Thoracic aorta (tissue), 2 donors: ENCODE measurements at places on chromosomes 2 and 18. TPM values are rescaled to one million over a fixed set of nuclear protein-coding genes. Genes with fewer than 3 reads are reported as not detected.

RNF152 gene
- total RNA-seq: 57.7 TPM

DNA sequence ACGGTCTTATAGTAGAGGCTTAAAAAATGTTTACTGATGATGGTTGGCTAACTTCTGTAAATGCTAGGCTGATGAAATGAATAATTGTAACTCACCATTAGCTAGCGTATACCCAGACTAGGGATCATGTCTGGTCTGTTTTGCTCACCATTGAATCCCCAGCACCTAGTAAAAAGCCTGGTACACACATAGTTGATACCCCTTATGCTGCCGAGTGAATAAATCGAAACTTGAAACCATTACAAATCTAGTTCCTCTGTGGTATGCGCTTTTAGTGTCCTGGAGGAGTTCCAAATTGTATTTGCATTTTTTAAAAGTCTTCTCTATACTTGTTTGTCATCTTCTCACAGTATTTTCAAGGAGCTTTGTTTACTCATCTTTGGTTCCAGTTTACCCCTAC lies 1.3 kb downstream of the TAF1B start:
- no peaks in the 10 kb centered on the region for H3K27me3 ChIP-seq
- no peak overlapping the region for H3K27ac ChIP-seq
- peak overlapping the region; percentile 93 for H3K4me3 ChIP-seq
- H3K36me3 ChIP-seq: no peaks in the 10 kb centered on the region
- no peaks in the 10 kb centered on the region for H3K4me1 ChIP-seq

- peaks cover 26% of the 10 kb centered on the region for H3K4me1 ChIP-seq
- DNase-seq: no peak
- no peak overlapping the region for H3K4me3 ChIP-seq
- no peak overlapping the region for H3K27ac ChIP-seq
Observed at GRCh38 chr2:120630031-120630701, 105.5 kb upstream of the GLI2 start.

CPLX4 gene
- total RNA-seq: not detected

DNA sequence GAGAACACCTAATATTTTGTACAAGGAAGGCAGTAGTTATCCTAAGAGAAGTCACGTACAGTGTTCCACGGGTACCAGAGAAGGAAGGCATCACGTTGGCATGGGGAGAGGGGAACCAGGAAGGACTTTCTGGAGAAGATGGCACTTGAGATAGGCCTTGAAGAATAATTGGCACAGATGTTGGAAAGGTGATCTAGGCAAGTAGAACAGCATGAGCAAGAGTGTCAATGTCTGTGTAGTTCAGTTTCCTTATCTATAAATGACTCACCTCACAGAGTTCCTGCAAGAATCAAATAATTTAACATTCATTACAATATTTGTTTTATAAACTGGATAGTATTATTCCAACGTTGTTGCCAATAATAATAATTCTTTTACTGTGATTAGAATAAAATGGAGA lies 48.3 kb upstream of the BZW1 start:
- H3K4me3 ChIP-seq: no peak overlapping the region
- H3K27ac ChIP-seq: no peak overlapping the region
- H3K36me3 ChIP-seq: no peaks in the 10 kb centered on the region
- no peaks in the 10 kb centered on the region for H3K27me3 ChIP-seq
- peaks cover 12% of the 10 kb centered on the region for H3K4me1 ChIP-seq
- no peak for DNase-seq

DAPL1 gene
- not detected for total RNA-seq

DNA sequence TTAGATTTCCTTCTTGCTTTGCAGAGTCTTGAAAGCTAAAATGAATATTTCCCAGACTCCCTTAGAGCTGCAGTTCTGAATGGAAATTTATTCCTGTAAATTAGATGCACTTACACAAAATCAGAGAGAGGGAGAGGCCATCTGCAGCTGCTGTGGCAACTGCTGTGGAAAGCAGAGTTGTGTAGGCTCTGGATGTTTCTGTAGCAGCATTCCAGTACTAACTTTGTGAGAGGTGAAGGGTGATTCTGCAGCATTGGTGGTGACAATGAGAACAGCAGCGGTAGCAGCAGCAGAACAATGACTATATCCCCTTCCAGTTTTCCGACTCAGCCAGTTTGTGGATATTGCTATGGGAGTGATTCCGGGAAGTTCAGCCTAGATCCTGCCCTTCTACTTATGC lies 433.0 kb upstream of the REG3G start:
- H3K27ac ChIP-seq: no peak overlapping the region
- H3K36me3 ChIP-seq: no peaks in the 10 kb centered on the region
- no peak overlapping the region for H3K4me3 ChIP-seq
- H3K27me3 ChIP-seq: no peaks in the 10 kb centered on the region
